Memory B cell (primary cell): ENCODE measurements at places on chromosomes 1 and 21.

DNA sequence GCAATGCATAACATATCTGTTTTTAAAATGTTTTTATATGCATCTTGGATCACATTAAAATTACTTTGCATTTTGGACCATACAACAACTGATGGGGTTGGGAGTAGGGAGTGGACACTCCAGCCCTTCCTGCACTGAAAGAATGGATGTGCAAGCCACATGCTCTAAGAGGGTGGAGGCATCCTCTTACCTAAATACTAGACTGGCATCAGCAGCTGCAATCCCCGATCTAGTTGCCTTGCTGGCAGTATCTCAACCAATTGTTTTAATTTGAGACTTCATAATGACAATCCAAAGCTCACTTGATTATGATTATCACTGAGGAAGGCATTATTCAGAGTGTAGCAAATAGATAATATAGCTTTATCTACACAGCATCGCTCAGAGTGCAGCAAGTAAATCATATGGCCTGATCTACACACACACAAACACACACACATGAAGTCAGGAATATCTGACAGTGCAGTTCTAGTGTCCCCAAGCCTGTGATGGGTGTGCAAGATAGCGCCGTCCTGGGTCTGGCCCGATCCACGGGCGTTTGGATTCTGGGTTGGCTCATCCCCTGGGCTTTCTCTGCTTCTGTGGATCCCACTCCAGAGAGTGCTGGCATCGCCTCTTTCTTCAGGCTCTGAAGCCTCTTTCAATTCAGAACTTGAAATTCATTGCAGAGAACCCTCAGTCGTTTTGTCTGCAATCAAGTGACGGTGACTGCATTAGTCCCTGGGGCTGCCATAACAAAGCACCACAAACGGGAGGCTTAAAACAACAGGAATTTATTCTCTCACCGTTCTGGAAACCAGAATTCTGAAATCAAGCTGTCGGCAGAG is 181.3 kb downstream of the ETS2 start:
- no peak for DNase-seq

DNA sequence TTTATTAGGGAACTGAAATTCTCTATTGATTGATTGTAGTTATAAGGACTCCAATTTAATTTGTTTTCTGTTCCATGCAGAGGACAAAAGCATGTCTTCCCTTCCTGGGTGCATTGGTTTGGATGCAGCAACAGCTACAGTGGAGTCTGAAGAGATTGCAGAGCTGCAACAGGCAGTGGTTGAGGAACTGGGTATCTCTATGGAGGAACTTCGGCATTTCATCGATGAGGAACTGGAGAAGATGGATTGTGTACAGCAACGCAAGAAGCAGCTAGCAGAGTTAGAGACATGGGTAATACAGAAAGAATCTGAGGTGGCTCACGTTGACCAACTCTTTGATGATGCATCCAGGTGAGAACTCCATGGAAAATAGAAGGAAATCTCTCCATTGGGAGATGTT is 1.5 kb downstream of the SETDB1 start:
- DNase-seq: no peak

DNA sequence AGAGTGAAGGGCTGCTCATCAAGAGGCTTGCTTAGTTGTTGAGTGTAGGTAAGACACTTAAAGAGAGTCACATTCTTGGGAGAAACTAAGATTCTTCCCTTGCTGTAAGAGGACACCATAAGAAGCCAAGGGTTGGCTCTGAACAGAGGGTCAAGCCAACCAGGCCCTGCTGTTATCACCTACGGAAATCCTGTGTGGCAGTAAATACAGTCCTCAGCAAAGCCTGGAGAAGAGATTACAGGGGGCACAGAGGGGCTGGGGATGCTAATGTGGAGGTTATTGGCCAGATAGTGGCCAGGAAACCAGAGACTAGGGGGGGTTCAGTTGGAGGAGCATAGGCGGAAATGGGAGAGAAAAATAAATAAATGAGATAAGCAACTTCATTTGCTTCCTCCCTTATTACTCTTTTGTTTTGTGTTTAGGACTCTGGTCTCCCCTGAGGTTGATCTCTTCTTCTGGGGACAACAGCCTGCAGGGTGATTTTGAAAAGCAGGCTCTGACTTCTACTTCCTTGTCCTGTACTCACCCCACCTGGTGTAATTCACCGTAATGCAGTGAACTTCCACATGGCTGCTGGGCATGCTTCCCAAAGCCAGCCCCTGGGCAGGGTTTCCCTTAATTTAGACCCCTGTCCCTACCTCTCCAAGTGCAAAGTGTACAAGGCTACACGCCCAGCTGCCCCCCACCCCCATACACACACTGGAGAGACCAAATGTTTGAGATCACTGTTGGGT is 40.9 kb downstream of the MTARC1 start:
- no peak for DNase-seq

GRCh38 chr1:224540535-224540934 is 75.6 kb upstream of the CNIH3 start:
- no peak for DNase-seq

DNA sequence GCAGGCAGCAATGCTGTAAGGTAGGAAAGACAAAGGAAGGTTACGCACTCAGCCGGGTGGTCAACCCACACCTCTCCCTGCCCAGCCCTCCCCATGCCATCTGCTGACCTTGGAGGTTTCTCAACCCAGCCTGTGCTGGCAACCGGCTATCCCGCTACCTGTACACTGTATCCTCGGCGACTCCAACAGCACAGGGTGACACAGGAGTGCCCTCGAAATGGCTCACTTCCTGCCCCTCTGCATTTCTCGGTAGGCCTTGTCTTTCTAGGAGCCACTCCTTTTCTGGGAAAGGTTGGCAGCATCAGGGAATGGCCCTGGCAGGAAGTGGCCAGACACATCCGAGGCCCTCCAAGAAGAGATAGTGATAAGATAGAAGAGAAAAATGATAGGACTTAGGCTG is 124.0 kb downstream of the PROX1 start:
- DNase-seq: no peak

DNA sequence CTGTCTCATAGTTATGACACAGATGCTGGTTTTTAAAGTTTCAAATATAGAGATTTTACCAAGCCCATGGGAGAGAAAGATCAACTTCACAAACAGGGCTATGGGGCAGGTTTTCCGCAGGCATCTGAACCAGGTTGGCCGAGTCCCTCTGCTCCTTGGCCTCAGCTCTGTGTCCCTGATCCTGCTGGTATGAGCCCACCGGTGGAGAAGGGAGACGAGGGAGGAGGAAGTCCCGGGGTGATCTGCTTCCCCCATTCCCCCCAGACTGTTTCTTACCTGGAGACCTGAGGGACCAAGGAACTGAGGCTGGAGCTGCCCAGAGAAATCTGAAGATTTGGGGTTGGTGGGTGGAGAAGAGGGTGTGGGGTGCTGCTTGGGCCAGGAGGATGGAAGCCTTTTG is 28.9 kb upstream of the BTG2 start:
- DNase-seq: no peak

DNA sequence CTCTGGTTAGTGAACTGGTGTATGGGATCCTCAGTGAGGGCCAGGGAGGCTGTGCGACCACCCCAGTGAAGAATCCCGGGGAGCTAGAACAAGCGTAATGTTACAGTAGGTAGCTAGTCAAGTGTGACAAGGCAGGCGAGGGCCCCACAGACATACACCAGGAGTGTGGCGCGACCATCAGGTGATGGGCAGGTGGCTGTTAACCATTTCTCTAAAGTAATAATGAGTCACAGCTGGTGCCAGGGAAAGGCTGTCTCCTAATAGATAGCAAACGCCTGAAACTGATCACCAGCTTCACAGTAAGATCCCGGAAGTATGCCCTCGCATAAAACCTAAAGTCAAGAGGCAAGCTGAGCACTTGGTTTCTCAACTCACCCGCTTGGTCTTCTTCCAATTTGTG is 40.5 kb upstream of the TARBP1 start:
- DNase-seq: no peak
